Activated naive CD8-positive, alpha-beta T cell treated with anti-CD3 and anti-CD28 coated beads, Interleukin-2, amount 10 ng/mL, durations not matched to agents 7 days and 5 days (primary cell): ENCODE measurements at places on chromosomes 13 and 19. TPM values are rescaled to one million over a fixed set of nuclear protein-coding genes. Genes with fewer than 3 reads are reported as not detected.
A peak's percentile ranks its signal among the peaks of the same experiment; 100 is the strongest.

The C13orf42 gene
- total RNA-seq = not detected

The KCTD12 gene
- 6.5 TPM for total RNA-seq

DNA sequence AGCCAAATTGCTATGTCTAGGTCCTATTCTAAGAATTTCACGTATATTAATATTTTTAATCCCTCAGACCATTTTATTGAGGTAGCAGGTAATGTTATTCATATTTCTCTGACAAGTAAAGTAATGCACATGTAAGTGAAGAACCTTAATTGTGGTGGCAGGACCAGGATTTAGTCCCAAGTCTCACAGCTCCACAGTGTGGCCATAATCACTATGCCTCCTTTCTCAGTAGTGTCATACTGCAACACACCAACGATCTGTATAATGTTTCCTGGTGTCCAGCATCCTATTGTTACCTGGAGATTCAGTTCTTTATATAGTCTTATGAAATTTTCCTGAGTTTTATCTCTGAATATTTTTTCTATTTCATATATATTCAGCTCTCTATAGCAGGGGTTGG is 340.3 kb downstream of the OLFM4 start:
- DNase-seq = no peak

The IFNL1 gene
- total RNA-seq = not detected

DNA sequence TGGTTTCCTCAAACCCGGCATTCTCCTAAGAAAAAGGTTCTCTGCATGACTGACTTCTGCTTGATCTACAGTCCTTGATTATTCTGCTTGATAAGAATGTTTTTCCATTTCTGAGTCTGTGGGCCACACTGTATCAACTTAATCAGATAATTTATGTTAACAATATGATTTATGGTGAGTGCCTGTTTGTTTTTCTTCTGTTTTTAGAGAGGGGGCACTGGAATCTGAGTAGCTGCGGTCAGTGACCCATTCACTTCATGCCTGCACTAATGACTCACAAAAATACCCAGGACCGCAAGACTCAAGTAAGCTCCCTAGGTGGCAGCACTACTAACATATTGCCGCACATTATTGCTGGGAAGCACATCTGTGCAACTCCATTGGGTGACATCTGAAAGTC is 542.3 kb upstream of the ATXN8OS start:
- DNase-seq = no peak

DNA sequence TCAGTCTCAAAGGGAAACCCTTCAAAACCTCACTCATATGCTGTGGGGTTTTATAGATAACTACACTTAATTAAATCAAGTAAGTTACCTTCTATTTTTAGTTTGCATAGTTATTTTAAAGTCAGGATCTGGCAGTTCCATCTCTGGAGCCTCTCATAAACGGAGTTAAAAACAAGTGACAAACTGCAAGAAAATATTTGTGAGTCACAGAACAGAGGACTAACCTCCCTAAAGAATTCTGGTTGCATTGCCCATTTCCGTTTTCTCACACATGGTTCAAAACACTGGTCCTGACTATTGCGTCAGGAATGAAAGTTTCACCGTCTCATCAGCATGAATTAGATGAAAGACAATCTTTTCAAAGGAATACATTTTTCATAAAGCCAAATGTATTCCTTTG is 10.6 kb downstream of the RXFP2 start:
- no peak for DNase-seq

DNA sequence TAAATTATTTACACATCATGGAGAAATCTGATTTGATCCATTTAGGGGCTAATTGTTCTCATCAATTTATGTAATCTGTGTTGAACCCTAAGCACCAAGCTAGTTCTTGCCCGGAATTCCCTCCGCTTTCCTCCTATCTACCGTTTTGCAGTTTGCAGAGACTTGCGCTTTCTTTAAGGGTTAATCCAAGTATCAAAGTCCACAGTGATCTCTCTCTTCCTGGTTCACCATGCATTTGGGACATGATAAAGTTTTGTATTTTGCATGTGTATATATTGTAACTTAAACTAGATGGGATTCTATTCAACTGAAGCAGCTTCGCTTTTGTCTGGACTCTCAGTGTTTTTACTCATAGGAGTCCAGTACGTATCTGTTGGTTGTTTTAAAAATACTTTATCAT is 13.8 kb upstream of the KLF5 start:
- no peak for DNase-seq

The SRRM5 gene
- 0.68 TPM for total RNA-seq

GRCh38 chr13:46345398-46345797 is 41.7 kb downstream of the RUBCNL start:
- DNase-seq = no peak

DNA sequence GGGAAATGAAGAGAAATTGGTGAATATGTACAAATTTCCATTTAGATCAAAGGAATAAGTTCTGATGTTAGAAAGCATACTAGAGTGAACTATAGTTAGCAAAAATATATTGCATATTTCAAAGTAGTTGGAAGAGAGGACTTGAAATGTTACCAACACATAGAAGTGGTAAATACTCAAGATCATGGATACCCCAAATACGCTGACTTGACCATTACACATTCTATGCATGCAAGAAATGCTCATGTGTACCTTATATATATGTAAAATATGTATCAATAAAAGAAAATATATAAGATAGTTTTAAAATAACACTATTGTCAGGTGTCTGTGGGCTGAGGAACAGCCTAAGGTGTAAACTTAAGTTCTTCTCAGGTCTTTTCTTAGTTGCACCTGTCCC is 14.6 kb upstream of the ZNF491 start:
- DNase-seq = no peak

- DNase-seq = no peak
These were observed at the start of gene MAG for GRCh38 chr19:35291916-35292315. TSS of gene MAG (plus strand) at chr19:35292161. CDS start at chr19:35295409, 3,248 bp downstream.

DNA sequence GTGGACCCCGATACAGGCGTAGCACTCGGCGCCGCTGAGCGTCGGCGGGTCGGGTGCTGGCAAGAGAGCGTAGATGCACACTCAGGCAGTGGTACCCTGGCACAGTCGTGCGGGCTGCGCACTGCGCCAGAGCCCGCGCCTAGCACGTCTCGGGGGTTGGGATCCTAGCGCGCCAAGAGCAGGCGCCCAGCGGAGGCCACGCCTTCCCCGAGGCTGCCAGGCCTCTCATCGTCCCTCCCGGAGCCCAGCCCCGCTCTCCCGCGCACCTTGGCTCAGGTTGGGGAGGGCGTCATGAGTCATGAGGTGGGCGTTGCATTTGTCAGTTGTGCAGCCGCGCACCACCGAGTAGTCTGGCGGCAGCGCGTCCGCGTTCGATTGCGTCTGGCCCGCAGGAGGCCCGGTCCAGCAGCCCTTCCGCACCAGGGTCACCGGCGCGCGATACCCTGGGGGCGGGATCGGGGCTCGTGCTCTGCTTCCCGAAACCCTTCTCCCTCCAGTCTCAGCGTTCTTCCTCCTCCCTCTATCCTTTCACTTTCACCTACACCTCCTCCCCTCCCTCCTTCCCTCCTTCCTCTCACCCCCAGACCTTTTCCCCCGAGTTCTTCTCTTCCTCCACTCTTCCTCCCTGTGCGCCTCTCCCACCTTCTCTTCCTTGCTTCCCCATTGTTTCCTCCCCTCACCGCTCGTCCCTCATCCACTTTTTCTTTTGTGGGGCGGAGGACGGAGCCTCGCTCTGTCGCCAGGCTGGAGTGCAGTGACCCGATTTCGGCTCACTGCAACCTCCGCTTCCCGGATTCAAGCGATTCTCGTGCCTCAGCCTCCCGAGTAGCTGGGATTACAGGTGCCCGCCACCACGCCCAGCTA is 3.5 kb downstream of the LYPD5 start:
- peak; percentile 73 for DNase-seq
